ENCODE measurements at places on chromosomes 12 and 14.

DNA sequence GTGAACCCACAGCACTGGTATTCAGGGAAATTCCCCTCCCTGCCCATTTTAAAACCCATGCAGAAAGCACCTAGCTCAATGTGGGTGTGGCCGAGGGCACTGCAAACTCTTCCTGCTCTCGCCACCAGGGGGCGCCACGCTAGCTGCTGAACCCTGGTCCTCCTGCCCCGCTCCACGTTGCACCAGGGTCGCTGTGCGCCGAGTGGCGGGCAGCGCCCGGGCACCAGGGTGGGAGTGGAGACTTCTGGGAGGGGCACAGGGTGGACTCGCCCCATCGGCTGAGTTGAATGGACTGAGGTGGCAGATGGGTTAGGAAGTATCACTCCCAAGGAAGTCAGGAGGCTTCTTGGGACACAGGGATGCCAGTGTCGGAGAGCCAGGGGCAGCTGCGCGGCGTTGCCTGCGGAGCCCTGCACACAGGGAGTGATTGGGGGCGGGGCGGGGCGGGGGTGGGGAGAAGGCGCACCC lies 48.1 kb upstream of the BCL11B start:
- H3K27me3 ChIP-seq, result no peaks in the 10 kb centered on the region
- no peaks in the 10 kb centered on the region for H3K4me1 ChIP-seq
- no peak for DNase-seq
- H3K36me3 ChIP-seq, result no peaks in the 10 kb centered on the region

GRCh38 chr14:32545506-32546210 lies 216.6 kb downstream of the AKAP6 start:
- no peaks in the 10 kb centered on the region for H3K36me3 ChIP-seq
- H3K27ac ChIP-seq, result peak overlapping the region; percentile 1
- H3K4me3 ChIP-seq, result no peak overlapping the region
- H3K27me3 ChIP-seq, result no peaks in the 10 kb centered on the region

DNA sequence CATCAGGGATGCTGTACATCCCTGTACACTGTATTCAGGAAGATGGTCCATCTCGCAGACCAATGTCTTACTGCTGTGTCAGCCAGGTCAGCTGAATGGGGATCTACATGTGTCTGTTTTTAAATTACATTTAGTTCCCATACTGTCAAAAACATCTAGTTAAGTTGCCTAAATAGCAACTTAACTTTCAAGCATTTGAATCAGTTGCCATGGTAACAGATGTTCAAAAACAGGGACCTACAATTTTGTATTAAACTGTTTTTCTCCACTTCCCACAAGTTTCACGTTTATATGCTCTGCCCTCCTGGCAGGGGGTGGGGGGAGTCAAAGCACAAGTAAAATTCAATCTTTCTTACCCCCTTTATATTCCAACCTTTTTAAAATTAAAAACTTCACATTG lies 38.3 kb downstream of the C12orf42 start:
- DNase-seq, result no peak
- no peak overlapping the region for H3K4me3 ChIP-seq
- no peaks in the 10 kb centered on the region for H3K36me3 ChIP-seq
- H3K27ac ChIP-seq, result no peak overlapping the region

DNA sequence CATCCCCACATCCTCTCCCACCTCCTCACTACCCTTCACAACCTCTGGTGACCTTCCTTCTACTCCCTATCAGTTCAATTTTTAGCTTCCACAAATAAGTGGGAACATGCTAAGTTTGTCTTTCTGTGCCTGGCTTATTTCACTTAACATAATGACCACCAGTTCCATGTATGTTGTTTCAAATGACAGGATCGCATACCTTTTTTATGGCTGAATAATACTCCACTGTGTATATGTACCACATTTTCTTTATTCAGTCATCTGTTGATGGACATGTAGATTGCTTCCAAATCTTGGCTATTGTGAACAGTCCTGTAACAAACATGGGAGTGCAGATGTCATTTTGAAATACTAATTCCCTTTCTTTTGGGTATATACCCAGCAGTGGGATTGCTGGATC lies 98.7 kb downstream of the TRMT5 start:
- H3K4me1 ChIP-seq, result no peaks in the 10 kb centered on the region
- no peaks in the 10 kb centered on the region for H3K36me3 ChIP-seq
- no peak for DNase-seq
- no peaks in the 10 kb centered on the region for H3K27me3 ChIP-seq

- no peak overlapping the region for H3K4me3 ChIP-seq
- no peaks in the 10 kb centered on the region for H3K27me3 ChIP-seq
- no peaks in the 10 kb centered on the region for H3K4me1 ChIP-seq
- no peak overlapping the region for H3K27ac ChIP-seq
These were observed 233.1 kb downstream of the FOXG1 start for GRCh38 chr14:28999656-29000055.

GRCh38 chr12:59036973-59037762 lies 116.9 kb upstream of the LRIG3 start:
- H3K27me3 ChIP-seq, result no peaks in the 10 kb centered on the region
- no peak for DNase-seq
- no peak overlapping the region for H3K4me3 ChIP-seq

DNA sequence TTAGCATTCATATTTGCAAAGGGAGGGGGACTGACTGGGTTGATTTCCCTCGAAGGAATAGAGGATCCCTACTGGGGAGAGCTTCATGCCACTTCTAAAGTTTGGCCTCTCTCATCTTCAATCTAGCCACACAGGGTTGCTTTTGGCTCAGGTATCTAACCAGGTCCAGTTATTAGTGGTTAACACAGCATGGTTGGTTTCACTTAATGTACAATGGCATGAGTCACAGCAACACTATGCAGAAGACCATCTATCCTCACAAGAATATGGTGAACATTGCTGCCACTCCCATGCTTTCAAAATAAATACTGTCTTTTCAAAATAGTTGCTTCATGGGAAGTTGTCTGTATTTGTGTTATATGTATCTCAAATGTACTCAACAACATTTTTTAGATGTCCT lies 6.6 kb upstream of the RAB3IP start:
- H3K4me1 ChIP-seq, result no peaks in the 10 kb centered on the region
- no peak overlapping the region for H3K27ac ChIP-seq
- no peaks in the 10 kb centered on the region for H3K27me3 ChIP-seq
- DNase-seq, result no peak
- H3K36me3 ChIP-seq, result no peaks in the 10 kb centered on the region

DNA sequence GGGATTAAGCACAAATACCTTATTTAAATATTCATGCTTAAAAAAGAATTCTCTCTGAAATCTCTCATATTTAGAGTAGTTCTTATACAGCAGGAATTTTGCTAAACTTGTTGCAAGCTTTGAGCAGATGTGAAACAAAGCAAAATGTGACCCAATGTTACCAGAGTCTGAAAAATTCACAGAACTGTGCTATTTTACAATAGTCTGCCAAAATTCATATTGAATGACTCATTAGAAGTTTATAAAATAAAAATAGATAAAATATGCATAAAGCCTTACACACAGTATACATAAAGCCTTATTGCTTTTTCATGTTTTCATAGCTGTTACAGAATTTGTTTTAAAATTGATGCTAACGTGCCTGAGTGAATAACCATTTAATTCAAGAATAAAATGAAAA lies 17.8 kb upstream of the RHOJ start:
- H3K27me3 ChIP-seq, result no peaks in the 10 kb centered on the region
- H3K4me1 ChIP-seq, result no peaks in the 10 kb centered on the region
- DNase-seq, result no peak
- no peaks in the 10 kb centered on the region for H3K36me3 ChIP-seq
- no peak overlapping the region for H3K27ac ChIP-seq
- no peak overlapping the region for H3K4me3 ChIP-seq

- no peaks in the 10 kb centered on the region for H3K36me3 ChIP-seq
- H3K4me3 ChIP-seq, result no peak overlapping the region
- peak; percentile 86 for DNase-seq
- H3K27me3 ChIP-seq, result peaks cover 56% of the 10 kb centered on the region
- peaks cover 31% of the 10 kb centered on the region for H3K4me1 ChIP-seq
These were observed 3.9 kb downstream of the DDN start for GRCh38 chr12:48995086-48995879.

- DNase-seq, result no peak
- H3K27ac ChIP-seq, result no peak overlapping the region
- peaks cover 8% of the 10 kb centered on the region for H3K27me3 ChIP-seq
- no peaks in the 10 kb centered on the region for H3K4me1 ChIP-seq
These were observed 10.8 kb downstream of the RIMBP2 start for GRCh38 chr12:130705178-130705822.

DNA sequence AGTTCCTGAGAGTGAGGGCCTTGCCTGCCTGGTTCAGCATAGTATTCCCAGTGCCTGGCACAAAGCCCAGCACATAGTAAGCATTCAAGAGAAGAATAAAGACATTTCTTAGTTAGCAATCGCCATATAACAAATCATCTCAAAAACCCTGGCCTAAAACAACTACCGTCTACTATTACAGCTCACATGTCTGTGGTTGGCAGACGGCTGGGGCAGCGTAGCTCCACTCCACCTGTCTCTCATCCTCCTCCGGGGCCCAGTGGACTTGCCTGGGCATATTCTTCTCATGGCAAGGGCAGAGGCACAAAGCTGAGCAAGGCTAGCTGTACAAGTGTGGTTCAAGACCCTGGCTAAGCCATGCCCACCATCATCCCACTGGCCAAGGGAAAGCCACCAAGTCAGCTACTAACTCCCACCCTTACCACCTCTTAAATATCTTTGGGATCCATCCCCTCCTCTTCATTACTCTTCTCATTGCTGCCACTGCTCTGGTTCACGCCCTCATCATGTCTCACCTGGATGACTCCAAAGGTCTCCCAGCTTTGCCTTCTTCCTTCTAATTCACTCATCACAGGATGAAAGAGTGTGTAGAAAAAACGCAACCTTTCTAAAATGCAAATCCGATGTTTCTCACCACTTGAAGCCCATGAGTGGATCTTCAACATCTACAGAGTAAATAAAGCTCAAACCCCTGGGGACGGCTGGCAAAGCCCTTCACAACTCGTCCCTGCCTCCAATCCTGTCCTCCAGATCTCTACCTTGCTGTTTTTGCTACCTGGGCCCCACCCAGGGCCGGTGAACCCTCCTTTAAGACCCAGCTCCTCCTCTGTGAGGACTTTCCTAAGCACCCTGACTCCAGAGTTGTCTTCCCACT lies 10.4 kb downstream of the TMEM229B start:
- H3K27ac ChIP-seq, result no peak overlapping the region
- no peak overlapping the region for H3K4me3 ChIP-seq
- H3K4me1 ChIP-seq, result peaks cover under 1% of the 10 kb centered on the region
- no peak for DNase-seq
- H3K36me3 ChIP-seq, result no peaks in the 10 kb centered on the region

DNA sequence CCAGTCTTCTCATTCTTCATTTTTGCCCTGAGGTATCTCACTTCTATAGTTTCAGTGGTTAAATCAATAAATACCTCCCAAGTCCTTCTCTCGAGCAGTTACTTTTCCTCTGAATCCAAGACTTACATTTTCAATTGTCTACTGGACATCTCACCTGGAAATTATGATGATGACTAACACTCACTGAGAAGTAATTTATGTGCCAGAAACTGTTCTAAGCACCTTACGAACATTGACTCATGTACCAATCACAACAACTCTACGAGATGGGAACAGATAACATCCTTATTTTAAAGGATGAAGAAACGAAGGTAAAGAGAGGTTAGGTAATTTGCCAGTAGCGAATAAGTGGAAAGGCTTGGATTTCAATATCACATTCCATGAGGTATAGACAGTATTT lies 94.1 kb downstream of the EML5 start:
- no peak overlapping the region for H3K4me3 ChIP-seq
- H3K27me3 ChIP-seq, result no peaks in the 10 kb centered on the region
- no peaks in the 10 kb centered on the region for H3K4me1 ChIP-seq
- no peaks in the 10 kb centered on the region for H3K36me3 ChIP-seq

- no peak overlapping the region for H3K4me3 ChIP-seq
- H3K36me3 ChIP-seq, result no peaks in the 10 kb centered on the region
- no peaks in the 10 kb centered on the region for H3K27me3 ChIP-seq
- H3K4me1 ChIP-seq, result no peaks in the 10 kb centered on the region
- H3K27ac ChIP-seq, result no peak overlapping the region
These were observed 123.7 kb upstream of the DHRS4 start for GRCh38 chr14:23829736-23830471.

- no peaks in the 10 kb centered on the region for H3K4me1 ChIP-seq
- DNase-seq, result no peak
These were observed 1387.5 kb downstream of the LRFN5 start for GRCh38 chr14:42994051-42994736.

DNA sequence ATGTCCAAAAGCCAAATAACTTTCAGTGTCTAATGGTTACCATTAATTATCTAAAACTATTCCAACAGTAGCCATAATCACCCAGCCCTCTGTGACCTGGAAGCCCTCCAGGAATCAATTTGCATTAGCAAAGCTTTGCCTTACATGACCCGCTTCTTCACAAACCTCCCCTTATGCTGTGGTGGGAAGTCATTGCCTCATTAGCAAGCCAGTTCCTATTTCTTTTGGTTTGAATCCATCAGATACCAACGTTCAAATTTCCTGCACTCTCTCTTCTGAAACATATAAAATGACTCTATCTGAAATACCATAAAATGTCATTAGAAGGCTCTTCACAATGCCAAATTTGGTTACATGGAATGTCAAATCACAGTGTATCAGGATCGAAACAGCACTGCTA lies 268.3 kb upstream of the PRKD1 start:
- no peaks in the 10 kb centered on the region for H3K36me3 ChIP-seq
- DNase-seq, result no peak
- no peaks in the 10 kb centered on the region for H3K27me3 ChIP-seq

DNA sequence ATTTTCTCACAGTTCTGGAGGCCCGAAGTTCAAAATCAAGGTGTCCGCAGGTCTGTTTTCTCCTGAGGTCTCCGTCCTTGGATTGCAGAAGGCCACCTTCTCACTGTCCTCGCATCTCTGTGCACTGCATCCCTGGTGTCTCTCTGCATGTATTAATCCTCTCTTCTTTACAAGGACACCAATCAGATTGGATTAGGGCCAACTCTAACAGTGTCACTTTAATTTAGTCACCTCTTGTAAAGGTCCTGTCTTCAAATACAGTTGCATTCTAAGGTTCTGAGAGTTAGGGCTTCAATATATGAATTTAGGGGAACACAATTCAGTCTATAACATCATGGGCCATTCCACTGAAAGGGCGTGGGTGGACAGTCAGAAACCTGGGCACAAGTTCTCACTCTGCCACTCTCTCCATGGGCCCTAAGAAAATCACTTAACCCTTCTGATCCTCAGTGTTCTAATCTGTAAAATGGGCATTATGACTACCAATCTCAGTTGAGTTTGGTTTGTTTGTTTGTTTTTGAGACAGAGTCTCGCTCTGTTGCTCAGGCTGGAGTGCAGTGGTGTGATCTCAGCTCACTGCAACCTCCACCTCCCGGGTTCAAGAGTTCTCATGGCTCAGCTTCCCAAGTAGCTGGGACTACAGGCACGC lies 41.6 kb upstream of the FGD4 start:
- H3K36me3 ChIP-seq, result no peaks in the 10 kb centered on the region
- no peak overlapping the region for H3K27ac ChIP-seq
- H3K4me1 ChIP-seq, result no peaks in the 10 kb centered on the region
- DNase-seq, result no peak

GRCh38 chr12:114241973-114242434 lies 163.9 kb downstream of the TBX5 start:
- peaks cover 6% of the 10 kb centered on the region for H3K27me3 ChIP-seq
- H3K36me3 ChIP-seq, result no peaks in the 10 kb centered on the region
- peaks cover 26% of the 10 kb centered on the region for H3K4me1 ChIP-seq
- H3K27ac ChIP-seq, result no peak overlapping the region
- no peak for DNase-seq

GRCh38 chr14:30960216-30960615 lies 65.2 kb upstream of the AP4S1 start:
- no peaks in the 10 kb centered on the region for H3K36me3 ChIP-seq
- no peak for DNase-seq
- no peak overlapping the region for H3K27ac ChIP-seq
- H3K27me3 ChIP-seq, result no peaks in the 10 kb centered on the region
- no peak overlapping the region for H3K4me3 ChIP-seq

Data from heart left ventricle (tissue), 16 donors.